Esophagus muscularis mucosa (tissue), 4 donors: ENCODE measurements at places on chromosomes 5 and 9. TPM values are rescaled to one million over a fixed set of nuclear protein-coding genes. Genes with fewer than 3 reads are reported as not detected.
A peak's percentile ranks its signal among the peaks of the same experiment; 100 is the strongest.

The HEXB gene
- 117 TPM for total RNA-seq

The MCIDAS gene
- not detected for total RNA-seq

The CDH18 gene
- under 0.01 TPM for total RNA-seq

The TAF11L10 gene
- total RNA-seq: not detected

The ZNF354B gene
- 18.8 TPM for total RNA-seq

DNA sequence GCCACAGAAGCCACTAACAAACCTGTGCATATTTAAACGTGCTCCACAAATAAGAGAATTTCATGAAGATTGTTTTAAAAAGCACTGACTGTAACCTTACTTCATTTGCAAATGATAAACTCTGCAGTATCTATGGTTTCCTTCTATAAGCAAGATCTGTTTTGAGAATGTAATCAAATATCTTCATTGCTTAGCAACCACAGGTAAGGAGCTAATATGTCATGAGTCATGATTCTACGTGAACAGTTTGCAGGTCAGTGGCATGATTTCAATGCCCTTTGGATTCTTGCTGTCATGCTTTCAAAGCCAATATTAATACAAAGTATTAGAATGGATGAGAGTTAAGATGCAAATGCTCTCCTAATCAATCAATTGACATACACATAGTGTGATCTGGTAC, 325.0 kb downstream of the EDIL3 start:
- DNase-seq: no peak
- H3K27ac ChIP-seq: no peak overlapping the region
- H3K27me3 ChIP-seq: no peaks in the 10 kb centered on the region
- no peaks in the 10 kb centered on the region for H3K36me3 ChIP-seq
- H3K4me3 ChIP-seq: no peak overlapping the region

DNA sequence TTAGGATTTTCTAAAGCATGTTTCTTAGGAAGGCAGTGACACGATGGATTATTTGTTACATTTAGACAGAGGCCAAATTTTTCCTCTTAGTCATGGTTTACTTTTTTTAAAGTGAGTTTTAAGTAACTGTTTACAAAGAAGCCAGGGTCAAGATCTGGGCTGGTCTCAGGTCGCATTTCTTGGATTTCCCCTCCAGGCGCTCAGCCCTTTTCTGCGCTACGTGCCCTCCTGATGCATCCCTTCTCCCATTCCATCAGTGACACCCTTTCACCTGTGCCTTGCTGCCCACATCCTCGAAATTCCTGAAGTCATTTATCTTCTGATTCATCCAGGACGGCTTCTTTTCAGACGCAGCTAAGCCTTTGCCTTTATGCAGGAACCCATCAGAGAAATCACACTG, 330.3 kb downstream of the IRX1 start:
- H3K36me3 ChIP-seq: no peaks in the 10 kb centered on the region
- H3K27ac ChIP-seq: no peak overlapping the region
- H3K27me3 ChIP-seq: peaks cover 3% of the 10 kb centered on the region
- no peak for DNase-seq
- no peaks in the 10 kb centered on the region for H3K4me1 ChIP-seq

- H3K27me3 ChIP-seq: no peaks in the 10 kb centered on the region
- no peak overlapping the region for H3K4me3 ChIP-seq
- H3K27ac ChIP-seq: no peak overlapping the region
- H3K36me3 ChIP-seq: no peaks in the 10 kb centered on the region
- DNase-seq: no peak
Observed at GRCh38 chr9:9621355-9621940, 991.4 kb downstream of the PTPRD start.

DNA sequence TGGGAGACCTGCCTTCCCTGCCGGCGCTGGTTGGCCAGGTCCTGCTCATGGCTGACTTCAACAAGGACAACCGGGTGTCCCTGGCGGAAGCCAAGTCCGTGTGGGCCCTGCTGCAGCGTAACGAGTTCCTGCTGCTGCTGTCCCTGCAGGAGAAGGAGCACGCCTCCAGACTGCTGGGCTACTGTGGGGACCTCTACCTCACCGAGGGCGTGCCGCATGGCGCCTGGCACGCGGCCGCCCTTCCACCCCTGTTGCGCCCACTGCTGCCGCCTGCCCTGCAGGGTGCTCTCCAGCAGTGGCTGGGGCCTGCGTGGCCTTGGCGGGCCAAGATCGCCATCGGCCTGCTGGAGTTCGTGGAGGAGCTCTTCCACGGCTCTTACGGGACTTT, 10.6 kb downstream of the DIPK1B start:
- H3K4me3 ChIP-seq: no peak overlapping the region
- H3K36me3 ChIP-seq: peaks cover 34% of the 10 kb centered on the region
- DNase-seq: no peak
- no peak overlapping the region for H3K27ac ChIP-seq

DNA sequence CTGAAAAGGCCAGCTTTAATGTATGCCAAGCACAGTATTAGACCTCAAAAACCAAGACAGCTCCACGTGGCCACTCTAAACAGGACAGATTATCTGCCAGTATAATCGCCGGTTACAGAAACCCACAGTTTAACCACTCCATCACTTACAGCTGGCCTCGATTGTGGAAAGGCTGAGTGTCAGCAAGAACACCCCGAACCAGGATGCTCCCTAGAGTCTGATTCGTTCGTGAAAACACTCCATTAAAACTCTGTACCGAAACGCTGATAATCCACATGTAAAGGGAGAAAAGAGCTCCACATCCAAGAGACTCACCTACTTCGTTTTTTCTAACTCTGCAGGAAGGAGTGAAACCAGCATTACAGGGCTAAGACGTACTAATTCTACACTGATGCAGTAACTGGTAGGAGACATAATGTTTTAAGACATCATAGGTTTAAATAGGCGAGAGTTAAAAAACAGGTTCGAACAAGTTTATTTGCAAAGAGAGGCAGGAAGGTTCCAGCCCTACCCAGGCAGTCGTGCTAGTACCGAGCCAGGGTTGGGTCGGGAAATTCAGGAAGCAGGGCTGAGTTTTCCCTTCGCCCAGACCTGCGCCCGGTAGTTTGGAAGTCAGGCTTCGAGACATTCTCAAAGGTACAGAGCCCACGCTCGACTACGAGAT, 949 bp downstream of the SERINC5 start:
- peak overlapping the region; percentile 91 for H3K27ac ChIP-seq
- H3K4me1 ChIP-seq: peaks cover 49% of the 10 kb centered on the region
- H3K36me3 ChIP-seq: no peaks in the 10 kb centered on the region

GRCh38 chr9:113307396-113307975, 4.3 kb upstream of the RNF183 start:
- DNase-seq: no peak
- H3K36me3 ChIP-seq: no peaks in the 10 kb centered on the region
- H3K27me3 ChIP-seq: no peaks in the 10 kb centered on the region
- peaks cover 5% of the 10 kb centered on the region for H3K4me1 ChIP-seq
